Left kidney (tissue), 8 donors: ENCODE measurements at places on chromosomes 1 and 21.

DNA sequence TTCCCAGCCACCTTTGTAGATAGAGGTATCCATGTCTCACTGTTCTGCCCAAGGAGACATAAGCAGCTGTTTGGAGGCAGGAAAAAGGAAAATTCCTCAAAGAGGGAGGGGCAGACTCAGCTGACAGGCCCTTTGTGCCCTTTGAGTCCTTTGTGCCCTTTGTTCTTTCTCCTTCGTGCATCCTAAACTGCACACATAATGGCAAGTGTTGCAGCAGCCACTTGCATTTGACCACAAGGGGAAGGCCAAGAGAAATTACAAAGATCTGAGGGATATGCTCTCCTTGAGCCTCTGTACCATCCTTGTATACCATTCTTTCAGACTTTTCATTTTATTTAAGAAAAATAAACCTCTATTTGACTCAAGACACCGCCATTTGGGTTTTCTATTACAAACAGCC is 71.8 kb upstream of the PKN2 start:
- no peak for DNase-seq

DNA sequence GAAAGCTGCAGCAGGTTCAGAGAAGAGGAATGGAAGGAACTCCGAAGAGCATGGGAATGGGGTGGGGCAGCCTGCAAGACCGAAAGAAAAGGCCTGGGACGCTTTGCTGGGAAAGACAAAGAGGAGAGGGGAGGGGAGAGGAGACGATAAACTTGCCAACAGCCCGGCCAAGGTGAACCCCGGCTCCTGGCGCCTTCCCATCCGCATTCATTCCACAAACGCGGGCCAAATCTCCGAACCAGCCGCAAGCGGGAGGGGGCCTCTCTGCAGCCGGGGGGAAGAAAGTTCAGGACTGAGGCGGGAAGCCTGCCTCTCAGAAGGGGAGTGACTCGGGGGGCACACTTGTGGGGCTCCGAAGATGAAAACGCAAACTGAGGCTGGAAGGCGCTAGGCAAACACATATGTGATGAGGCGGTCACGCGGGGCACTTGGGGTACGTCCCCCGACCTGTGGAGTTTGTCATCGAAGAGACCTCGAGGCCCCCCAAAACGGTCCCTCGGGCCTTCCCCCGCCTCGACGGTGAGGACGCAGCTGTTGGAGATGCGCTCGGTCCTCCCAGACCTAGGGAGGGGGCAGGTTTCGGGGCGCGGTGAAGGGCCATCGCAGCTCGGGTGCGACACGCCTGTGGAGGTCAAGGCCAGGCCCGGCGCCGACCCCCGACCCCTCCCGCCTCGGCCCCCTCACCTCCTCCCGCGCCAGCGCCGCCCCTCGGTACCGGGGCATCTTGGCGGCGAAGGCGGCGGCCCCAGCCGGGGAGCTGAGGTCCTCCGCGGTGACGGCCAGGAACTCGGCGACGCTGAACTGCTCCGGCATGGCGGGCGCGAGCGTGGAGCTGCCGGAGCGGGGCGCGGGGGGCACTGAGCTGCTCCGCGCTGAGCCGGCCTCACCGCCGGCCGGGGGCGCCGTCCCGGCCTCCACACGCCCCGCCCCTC is at the start of gene ASAP3:
Gene ASAP3, minus strand, starts transcription at position 859 of the 932 bp plus-strand sequence. Its CDS starts 46 bp downstream, at position 813.
- DNase-seq: peak; percentile 25

DNA sequence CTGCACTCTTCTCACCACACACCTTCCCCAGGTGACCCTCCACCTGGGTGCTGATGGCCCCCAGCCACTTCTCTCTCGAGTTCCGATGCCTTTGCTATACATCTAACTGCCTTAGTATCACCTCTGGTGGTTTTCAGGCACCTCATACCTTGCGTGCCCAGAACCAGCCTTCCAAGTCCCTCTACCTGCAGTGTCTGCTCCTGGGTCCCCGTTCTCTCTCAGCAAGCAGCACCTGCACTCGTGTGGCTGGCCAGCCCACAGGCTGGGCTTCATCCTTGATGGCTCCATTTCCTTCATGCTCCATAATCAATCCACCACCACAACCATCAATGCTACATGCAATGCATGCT is 49.2 kb upstream of the EDN2 start:
- no peak for DNase-seq

GRCh38 chr1:158943059-158943458 is 11.7 kb downstream of the PYHIN1 start:
- no peak for DNase-seq

DNA sequence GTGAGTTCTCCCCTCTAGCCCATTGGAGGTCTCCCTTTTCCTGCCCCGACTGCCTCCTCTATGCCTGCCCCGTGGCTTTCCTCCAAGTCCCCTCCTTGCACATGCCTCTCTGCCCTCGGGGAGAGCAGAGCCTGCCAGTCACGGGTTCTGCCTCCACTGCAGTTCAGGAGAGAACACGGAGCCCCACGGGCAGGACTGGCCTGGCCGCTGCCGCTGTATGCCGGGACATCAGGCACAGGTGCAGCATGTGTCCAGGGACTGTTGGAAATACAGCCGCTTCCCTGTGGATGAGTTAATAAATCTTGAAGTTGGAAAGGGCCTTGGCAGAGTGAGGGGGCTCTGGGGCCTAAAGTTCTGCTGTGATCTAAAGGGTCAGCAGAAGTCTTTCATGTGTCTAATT is 676.6 kb downstream of the MATN1 start:
- DNase-seq: no peak

- DNase-seq: no peak
Observed at GRCh38 chr1:95496307-95496706, 262.3 kb downstream of the RWDD3 start.

DNA sequence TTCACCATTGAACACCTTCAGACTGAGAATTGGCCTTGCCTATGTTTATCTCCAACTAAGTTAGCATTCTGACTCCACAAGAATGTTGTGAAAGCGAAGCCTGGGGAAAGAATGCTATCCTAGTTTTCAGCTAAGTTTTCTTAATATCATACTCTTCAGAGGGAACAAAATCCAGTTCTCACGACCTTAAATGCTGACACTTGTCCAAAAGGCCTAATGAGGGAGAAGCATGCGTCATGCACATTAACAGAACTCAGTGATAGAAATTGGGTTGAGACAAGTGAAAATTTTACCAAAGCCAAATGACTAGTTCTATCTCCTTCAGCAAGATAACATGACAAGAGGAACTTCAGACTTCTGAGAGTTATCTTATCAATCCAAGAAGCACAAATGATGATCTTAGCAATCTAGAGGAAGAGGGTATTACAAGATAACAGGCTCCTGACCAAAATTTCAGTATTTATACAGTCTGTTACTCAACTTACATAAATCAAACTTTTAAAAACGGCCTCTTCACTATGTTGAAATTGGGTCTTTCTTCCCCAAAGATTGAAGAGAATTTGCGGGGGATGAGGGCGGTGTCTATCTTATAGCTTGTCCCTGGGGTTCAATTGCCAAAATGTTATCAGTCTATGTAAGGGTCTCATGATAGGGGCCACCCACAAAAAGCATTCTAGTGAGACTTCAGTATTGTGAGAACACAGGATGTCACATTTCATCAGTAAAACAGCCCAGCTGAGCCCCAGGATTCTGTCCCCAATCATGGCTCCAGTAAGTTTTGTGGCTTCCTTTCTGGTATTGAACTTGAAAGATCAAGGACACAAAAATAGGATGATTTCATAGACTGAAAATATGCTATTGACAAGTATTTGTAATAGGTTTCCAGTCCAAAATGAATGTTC is 26.5 kb upstream of the SLC45A3 start:
- no peak for DNase-seq
